ENCODE measurements at places on chromosomes 2 and 18.

DNA sequence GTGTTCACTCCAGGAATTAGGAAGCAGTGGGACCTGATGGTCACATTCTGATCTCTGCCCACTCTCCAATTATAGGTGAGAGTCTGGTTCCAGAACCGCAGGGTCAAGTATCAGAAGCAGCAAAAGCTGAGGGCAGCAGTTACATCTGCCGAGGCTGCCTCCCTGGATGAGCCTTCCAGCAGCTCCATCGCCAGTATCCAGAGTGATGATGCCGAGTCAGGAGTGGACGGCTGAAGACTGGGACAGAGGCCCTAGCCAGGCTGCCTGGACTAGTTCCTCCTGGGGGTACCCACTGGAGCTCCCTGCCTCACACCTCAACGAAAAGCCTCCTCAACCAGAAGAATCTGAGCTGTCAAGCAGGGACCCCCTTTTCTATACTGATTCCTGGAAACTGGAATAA is 3.3 kb upstream of the SMYD5 start:
- no peak for DNase-seq

- DNase-seq = no peak
Measured at GRCh38 chr2:210199186-210199765, 26.0 kb downstream of the ACADL start.

DNA sequence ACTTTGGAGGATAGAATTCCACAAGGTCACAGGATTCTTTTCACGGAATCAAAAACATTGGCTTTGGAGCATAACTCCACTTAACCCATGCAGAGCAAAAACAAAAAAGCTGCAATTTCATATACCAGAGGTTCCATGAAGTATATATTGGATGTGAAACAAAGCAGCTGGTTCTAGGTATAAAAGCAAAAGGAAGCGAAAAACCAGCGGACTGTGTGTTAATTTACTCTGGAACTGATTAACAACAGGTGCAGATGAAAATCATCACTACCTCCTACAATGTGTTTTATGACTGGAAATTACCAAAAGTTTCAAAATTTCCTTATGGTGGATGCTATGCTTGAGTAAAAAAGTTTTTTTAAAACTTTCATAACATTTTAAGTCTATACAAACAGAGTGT is 54.4 kb upstream of the LINC00305 start:
- DNase-seq = no peak

- no peak for DNase-seq
Measured at GRCh38 chr18:48637081-48637990, 98.5 kb downstream of the CTIF start.

- DNase-seq = no peak
Measured at GRCh38 chr2:16900405-16901025, 234.9 kb upstream of the CYRIA start.

GRCh38 chr2:191786694-191787093 is 60.2 kb downstream of the CAVIN2 start:
- DNase-seq = no peak

- no peak for DNase-seq
Measured at GRCh38 chr2:139156730-139157129, 376.5 kb upstream of the NXPH2 start.

DNA sequence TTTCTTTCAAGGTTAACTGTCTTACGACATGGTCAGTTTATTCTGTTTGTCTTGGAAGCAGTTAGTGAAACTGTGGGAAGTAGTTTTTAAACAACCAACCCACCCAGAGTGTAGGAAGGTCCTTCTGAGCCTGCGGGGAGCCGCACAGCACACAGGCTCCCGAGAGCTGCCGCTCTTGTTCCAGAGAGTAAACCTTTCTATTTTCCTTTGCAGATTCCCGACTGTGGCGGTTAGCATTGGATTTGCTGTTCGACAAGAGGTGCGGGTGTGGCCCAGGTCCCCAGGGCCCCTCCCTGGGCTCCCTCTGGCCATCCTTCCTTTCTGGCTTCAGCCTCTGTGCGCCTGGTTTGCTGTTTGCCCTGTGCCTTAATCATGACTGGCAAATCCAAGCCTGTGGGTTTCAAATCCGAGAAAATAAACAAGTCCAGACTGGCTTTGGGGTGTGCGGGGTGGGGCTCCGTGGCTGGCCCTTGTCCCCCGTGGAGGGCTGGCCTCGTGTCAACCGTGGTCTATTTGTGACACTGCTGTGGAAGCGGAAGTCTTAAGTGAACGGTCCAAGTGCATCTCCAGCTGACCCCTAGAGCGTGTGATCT is 30.7 kb downstream of the IMPA2 start:
- DNase-seq = peak; percentile 43

DNA sequence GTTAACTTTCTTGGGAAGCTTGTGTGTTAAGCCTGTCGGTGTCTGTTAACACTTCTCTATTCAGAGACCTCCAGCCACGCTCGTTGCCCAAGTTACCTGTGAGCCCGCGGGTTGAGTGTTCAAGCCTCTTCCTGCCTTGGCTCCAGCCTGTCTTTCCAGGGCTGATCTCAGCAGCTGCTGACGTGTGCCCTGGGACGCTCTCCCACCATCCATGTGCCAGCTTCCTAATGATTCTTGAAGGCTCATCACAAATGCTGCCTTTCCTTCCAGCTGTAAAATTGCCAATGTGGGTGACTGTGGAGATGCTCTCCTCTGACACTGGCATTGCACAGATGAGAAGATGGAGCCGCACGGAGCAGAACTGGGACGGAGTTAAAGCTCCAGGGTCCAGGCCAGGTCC is 6.1 kb downstream of the RNF144A start:
- no peak for DNase-seq

DNA sequence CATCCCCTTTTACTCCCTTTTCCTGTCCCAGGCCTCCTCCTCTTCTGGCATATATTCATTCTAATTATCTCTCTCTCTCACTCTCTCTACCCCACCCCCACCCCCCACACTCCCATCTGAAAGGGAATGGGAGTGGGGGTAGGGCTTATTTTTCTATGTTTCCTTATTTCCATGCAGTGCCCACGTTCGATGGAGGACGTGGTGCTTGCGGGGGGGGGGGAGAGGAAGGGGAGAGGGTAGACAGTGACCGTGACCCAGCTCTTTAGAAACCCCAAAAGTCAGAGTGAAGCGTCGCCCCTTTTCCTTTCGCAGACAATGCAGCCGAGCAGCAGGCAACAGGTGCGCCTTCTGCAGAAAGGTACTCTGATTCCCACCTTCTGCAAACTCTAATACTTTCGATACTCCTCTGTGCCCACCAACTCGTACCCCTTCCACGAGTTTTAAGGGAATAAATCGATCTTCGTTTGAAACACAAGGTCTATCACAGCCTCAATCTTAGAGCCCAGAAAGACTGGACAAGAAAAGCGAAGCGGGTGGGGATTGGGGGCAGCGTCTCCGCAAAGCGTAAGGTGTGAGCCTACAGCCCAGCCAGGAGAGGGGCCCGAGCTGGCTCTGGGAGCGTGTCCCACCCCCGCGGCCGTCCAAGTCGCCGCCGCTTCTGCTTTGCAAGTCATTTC is 891 bp upstream of the NR4A2 start:
- DNase-seq = no peak

DNA sequence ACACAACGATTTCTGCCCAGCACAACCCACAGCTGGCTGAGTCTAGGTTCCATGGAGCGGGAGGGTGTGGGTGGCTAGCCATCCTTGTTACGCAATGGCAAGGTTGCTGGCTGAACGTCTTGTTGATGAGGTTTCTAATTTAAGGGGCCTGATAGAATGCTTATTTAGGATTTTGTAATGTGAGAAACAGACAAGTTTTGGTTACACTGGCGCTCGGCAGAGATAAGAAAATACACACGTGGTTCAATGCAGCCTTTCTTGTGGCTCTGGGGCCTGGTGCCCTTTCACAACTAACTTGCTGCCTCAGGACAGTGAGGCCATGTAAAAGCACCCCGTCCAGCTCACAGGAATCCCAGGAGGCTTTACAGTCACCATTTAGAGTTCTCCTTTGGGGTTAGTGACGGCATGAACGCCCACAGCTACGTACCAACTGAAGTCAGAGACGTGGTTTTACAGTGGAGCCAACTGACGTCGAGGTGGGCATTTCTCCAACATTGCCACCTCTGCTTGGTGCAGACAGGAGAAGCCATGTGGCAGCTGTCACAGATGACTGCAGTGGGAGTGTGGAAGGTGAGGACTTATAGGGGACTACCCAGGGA is 29.7 kb upstream of the PIEZO2 start:
- no peak for DNase-seq

- DNase-seq = no peak
Measured at GRCh38 chr2:128941751-128942150, 623.1 kb upstream of the HS6ST1 start.

- DNase-seq = no peak
Measured at GRCh38 chr18:62288665-62289008, 36.5 kb upstream of the TNFRSF11A start.

DNA sequence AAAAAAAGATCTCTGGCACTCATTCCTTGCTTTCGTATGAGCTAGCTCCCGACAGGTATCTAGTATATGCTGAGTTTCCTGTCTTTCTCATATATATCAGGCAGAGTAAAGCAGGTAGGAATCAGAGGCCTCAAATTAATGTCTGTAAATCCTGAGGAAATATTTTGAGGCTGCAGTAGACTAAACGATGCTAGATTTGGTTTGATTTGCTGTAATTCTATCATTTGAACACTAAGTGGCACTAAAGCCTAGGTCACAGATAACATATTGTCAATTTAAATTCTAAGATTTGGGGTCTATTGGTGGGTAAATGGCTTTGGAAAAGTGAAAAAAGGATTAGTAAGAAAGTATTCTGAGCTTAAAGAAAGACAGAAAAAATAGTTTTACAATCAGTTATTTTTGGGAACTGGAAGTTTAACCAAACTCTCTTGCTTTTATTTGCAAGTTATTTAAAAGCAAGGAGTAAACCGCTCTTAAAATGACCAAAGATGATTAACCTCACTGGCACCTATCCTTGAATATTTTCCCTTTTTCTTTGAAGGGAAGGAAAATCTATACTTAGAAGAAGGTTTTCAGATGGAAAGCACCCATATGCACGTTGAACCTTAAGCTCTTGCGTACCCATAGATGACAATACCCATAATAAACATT is 37.6 kb upstream of the SLC4A10 start:
- peak; percentile 8 for DNase-seq

DNA sequence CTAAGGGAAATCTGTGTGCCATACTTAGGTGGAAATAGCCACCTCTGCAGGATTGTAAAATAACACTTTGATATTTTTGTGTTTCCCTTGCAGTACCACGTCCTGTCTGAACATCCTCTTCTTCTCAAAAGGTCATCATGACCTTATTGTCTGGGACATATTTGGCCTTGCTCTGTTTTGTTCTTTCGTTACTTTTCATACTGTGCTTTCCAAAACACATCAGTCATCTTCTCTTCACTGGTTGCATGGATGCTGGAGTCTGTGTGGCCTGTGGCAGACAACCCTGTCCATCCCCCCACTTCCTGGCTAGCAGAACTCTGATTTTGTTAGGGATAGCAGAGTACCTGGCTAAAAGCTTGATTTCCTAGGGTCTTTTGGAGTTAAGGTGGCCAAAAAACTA is 9.4 kb upstream of the GREB1 start:
- no peak for DNase-seq

- DNase-seq = no peak
Measured at GRCh38 chr2:64551851-64552250, 27.7 kb downstream of the AFTPH start.

GRCh38 chr2:213246497-213247281 is 37.6 kb upstream of the SPAG16 start:
- peak; percentile 26 for DNase-seq

GRCh38 chr2:39640681-39641080 is 25.0 kb upstream of the TMEM178A start:
- DNase-seq = no peak

DNA sequence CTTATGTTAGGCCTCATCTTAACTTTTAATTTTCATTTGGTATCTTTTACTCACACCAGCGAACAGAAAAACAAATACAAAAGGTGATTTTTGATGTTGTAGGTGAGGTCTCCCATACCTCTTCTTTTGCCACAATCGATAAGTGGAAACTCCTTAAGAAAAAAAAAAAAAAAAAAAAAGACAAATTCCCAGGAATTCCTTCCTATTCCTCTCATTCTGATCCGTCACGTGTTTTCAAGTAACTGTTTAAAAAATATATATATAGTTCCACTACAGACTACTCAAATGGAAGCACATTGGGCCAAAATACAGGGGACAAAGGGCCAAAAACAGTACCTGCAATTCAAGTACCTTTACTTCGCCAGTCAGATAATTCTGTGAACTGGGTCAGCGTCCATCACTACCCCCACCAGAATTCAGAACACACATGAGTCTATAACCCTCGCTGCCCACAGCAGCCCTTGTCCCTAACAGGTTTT is 16.5 kb downstream of the NMUR1 start:
- no peak for DNase-seq

DNA sequence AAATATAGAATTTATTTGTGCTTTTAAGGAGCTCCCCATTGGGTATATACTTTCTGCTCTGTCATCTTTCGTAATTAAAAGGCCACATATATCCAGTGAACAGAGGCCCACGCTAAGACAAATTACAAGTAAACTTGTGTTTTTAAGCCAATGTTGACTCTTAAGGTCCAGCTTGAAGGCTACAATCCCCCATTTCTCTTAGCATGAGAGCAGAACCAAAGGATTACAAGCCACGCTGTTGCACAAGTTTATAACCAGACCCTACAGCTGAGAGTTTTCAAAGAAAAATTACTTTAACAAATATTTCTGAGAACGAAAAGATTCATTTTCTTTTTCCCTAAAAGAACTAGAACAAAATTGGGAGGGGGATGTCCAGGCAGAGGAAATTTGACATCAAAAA is 471.0 kb downstream of the TXNL1 start:
- no peak for DNase-seq

GRCh38 chr2:172462373-172462848 is 35.0 kb downstream of the ITGA6 start:
- no peak for DNase-seq

GRCh38 chr18:79819064-79819967 is 21.6 kb downstream of the KCNG2 start:
- no peak for DNase-seq

GRCh38 chr2:108629417-108629816 is 89.9 kb upstream of the RANBP2 start:
- DNase-seq = no peak

- DNase-seq = no peak
Measured at GRCh38 chr18:60502591-60502990, 130.0 kb upstream of the MC4R start.

DNA sequence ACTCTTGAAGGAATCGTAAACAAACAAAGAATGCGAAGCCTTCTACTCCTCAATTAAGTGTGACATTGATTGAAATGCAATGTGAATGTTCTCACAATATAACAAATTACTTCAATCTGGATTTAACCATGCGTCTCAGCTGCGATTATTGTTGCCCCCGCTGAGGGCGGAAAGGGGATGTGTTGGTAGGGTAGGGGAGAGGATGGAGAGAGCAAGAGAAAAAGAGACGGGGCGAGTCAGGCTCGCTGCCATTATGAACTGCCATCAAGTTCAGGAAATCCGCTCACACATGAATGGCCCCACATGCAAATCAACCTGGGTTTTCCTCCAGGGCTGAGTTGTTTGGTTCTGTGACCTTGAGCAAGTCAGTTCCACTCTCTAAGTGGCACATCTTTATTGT is 129.8 kb downstream of the PXDN start:
- DNase-seq = no peak

DNA sequence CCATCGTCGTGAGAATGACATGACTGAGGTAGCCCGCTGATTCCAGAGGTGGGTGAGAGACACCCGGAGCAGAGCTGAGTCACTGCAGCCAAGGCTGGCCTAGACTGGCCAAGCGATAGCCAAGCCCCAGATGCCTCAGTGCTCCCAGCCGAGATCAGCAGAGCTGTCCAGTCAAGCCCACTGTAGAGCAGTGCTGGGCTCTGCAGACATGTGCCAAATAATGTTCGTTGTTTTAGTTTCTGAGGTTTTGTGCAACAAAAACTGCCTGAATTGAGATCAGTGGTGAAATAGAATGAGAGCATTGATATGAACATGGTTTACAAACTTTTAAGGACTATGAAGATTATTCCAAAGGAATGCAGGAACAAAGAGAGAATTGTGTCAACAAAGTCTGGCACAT is 42.1 kb downstream of the INSIG2 start:
- DNase-seq = no peak

Measured in left kidney (tissue), 8 donors.